ENCODE measurements at places on chromosomes 13 and 19.

- no peak for DNase-seq
Observed at GRCh38 chr13:34207334-34207733, 389.4 kb downstream of the RFC3 start.

- no peak for DNase-seq
Observed at GRCh38 chr19:38980583-38981374, 5.2 kb upstream of the FBXO17 start.

GRCh38 chr19:3250675-3251074 is 26.2 kb downstream of the CELF5 start:
- DNase-seq = no peak

GRCh38 chr19:30596813-30597399 is 224.7 kb downstream of the ZNF536 start:
- no peak for DNase-seq

DNA sequence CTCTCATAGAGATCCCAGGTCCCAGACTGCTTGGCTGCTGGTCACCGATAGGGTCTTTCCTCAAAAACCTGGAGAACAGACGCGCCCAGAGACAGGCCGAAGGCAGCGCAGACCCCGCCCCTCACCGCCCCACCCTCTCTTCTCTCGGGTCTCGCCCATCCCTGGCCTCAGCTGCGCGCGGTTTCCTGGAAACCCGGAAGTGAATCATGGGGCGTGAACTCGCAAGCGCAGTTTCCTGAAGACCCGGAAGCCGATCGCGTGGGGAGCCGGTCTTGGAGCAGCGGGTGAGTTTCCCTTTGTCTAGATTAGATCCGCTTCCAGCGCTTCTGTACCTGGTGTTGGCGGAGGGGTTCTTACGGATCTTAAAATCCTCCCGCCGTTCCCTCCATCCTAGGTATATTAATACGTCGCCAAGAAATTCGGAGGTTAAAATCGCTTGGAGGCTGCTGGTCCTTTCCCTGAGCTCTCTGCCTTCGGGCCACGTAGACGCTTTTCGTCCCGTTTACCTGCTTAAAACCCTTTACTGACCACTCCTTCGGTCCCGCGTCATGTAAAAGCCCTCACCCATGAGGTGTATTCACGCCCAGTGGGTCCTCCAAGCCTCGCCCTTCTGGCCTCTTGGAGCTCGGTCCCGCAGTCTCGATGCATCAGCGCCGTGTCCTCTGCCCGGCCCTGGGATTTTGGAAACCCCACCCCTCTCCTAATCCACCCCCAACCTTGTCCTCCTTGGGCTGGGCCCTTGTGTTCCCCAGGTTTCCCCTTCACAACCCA is at the start of gene ZNF578:
ZNF578 (plus strand) TSS at position 230 of the 771 bp plus-strand sequence. CDS start 48,293 bp downstream, outside the sequence.
- no peak for DNase-seq

- no peak for DNase-seq
Observed at GRCh38 chr13:52765611-52766390, 26.2 kb upstream of the CNMD start.

DNA sequence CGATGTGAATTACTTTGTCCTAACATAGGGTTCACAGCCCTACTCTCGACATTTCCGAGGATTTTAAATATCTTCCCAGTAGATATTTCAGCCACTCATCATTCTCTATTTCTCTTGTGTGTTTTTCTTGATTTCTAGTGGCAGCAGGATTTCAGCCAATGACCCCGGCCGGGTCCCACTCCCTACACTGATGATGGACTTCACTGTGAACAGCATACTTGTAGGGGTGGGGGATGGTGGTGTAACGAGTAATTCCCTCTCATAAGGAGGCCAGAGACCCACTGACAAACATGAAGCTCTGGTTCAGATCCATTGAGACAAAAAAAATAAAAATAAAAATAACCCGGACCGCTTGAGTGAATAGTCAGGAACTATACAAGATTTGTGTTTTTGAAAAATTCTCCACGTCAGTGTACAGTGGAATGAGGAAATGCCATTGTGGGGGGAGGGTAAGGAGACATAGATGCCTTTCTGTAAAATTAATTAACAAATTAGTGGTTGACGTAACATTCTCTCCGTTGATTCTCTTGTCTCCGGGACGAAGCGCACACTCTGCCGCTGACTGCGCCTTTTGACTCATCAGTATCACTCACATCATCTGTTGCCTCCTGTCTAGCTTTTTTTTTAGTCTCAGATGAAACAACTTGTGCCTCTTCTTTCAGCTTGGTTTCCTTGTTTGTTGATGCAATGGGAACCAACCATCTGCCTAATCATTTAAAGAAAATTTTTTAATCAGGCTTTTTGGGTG is 48.8 kb upstream of the IRS2 start:
- no peak for DNase-seq

- no peak for DNase-seq
Observed at GRCh38 chr19:48896191-48896720, 2.3 kb downstream of the TULP2 start.

DNA sequence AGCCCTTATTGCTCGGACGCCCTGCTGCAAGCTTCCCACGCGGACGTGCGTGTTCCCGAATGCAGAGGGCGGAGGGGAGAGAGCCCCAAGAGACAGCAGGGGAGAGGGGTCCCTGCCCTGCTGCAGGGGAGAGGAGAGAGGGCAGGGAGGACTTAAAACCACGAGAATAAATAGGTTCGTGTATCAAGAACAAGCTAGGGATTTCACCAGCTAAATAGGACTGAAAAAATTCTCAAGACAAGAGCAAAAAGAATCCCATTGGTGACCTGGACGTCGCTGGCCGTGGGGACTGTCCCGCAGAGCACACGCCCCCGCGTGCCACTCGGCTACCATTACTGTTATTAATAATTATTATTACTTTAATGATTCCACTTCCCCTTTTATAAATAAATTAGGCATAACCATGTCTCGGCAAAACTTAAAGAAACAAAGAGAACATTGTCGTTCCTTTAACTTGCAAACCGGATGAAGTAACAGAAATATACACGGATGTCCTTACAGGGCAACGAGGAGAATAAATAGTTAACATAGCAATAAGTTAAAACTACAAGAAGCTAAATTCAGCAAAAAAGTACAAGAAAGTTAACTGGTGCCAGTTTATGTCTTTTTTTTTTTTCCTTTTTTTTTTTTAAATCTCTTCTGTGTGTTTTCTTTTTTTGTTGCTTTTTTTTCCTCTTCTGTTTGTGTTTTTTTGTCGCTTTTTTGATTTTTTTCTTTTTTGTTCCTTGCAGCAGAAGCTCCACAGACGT is 16.6 kb downstream of the PRKCSH start:
- no peak for DNase-seq

DNA sequence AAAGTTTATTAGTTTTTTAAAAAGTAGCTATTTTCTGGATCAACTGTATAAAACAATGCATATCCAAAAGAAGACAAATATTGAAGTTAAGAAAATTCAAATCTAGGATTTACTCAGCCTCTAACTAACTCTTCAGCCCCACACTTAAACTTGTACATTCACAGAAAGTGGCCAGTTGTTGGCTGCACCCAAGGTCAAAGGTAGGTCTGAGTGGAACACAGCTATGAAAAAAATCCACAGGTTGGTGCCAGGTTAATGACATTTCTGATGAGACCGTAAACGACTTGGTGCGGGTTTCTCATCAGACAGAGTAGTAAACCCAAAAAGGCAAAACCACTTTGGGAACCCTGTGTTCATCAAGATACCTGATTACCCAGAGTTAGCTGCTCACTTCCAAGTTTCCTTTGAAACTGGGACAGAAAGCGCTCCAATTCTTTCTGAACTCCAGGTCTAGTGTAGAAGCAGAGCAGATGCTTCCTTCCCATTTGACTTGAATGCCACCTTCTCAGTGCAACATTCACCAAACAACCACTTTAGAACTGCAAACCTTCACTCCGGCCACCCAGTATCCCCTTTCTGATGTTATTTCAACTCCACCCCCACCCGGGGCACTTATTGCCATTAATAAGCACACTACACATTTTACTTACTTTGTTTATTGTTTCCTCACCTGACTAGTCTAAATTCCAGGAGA is 208.3 kb upstream of the STARD13 start:
- DNase-seq = no peak

GRCh38 chr13:49635599-49636433 is 7.5 kb downstream of the ARL11 start:
- DNase-seq = no peak

- no peak for DNase-seq
Observed at GRCh38 chr13:114066956-114067355, 65.5 kb downstream of the RASA3 start.

DNA sequence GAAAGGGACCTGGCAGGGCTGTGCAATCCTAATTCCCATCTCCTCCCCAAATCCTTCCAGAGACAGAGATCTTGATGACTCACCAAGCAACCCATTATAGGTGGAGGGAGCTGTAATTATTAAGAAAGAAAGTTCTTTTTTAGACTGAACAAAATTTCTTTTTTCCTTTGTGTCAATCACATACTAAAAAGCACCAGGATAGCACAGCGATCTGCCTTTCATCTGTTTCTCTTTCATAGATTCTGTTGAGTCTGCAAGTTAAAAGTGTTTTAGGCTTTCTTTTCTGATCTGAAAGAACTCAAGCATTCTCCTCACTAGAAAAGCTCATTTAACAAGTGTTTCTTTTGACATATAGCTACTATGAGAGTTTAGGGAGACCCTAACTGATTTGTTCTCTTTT is 222.8 kb downstream of the DCT start:
- DNase-seq = no peak

DNA sequence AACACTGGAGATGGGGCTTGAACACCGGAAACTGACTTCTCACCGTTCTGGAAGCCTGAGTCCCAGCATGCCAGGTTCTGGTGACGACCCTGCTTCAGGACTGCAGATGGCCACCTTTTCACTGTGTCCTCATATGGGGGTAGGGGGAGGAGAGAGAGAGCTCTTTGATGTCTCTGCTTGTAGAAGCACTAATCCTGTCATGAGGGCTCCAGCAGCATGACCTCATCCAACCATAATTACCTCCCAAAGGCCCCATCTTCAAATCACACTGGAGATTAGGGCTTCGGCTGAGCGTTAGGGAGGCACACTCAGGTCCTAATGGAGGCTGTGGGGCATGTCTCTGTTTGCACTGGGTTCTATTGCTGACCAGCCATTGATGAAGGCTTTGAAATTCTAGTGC is 255.3 kb downstream of the TEX29 start:
- DNase-seq = no peak
